ENCODE measurements at places on chromosomes 7 and 10.

GRCh38 chr10:130999376-131000202 is 311.9 kb downstream of the TCERG1L start:
- DNase-seq: no peak

DNA sequence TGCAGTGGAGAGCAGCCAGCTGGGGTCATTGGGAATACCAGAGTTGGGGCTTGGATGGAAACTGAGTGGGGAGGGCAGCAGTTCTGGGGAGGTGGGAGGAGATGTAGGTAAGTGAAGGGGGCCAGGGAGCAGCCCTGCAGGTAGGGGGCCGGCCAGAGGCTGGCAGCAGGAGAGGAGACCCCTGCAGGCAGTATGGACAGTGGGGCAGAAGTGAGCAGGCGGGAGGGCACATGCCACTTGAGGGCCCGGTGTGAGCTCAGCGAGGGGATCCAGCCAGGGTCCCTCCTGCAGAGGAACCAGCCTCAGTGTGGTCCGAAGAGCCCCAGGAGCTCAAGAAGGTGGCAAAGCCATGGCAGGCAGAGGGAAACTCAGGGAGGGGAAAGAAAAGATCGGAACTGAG is 75.4 kb downstream of the WDR11 start:
- no peak for DNase-seq

DNA sequence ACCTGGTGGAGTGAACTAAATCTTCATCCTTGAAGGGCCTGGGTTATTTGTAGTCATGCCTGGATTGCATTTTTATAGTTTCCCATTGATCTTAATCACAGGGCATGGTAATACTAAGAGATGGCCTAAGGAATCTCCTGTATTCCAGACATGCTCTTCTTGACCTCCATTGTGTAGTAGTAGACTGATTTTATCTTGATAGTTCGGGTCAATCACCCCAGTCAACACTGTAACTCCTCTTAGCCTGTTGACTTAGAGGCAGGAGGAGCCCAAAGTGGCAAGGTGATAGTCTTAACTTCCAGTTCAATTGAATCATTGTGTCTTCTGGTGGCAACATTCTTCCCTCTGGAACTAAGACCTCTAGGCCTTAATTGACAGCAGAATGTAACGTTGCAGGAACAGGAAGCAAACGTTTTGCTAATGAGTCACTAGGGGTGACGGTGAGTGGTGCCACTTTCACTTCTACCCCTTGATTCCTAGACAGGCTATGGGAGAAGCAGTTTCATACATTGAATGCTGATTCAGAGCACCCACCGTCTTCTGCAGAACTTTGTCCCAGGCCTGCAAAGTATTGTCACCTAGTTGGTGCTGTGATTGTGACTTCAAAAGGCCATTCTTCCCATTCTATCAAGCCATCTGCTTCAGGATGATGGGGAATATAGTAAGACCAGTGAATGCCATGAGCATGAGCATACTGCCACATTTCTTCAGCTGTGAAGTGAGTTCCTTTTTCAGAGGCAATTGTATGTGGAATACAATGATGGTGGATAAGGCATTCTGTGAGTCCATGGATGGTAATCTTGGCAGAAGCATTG is 24.0 kb upstream of the PAPSS2 start:
- no peak for DNase-seq

DNA sequence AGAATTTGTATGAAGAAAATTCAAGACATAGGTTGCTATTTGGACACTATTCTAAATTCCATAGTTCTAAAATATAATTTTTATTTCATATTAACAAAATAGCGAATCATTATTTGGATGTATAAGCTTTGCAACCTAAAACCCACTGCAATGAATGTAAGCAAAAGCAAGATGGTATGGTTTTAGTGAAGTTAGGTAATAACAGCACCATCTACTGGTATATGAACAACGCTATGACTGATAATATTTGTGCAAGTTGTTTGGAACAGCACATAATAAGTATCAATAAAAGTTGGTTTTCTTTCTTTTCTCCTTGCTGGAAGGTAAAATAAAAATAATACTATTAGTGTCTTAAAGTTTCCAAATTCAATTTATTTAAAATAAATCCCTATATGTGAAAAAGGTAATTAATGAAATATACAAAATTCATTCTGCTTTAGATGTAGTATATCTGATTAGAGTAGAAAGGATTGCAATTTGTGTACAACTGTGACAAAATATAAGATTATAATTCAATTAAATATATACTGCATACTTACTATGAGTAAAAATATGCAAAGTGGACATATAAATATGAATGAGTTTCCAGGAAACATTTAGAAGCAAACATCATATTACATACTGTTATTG is 79.0 kb upstream of the LSM8 start:
- no peak for DNase-seq

DNA sequence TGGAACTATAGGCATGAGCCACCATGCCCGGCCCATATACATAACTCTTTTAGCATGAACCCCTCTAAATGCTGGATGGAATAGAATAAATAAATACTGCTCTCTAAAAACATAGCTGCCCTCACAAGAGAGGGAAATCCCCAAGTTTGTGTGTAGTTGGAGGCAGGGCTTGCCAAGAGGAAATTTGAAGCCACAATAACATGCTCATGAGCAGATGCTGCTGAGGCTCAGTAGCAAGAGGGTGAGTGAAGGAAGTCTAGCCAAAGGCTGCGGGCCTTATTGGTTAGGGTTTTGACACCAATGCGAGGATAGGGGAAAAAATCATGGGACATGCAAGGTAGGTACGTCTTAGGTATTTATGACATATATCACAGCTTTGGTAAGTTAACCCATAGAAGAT is 17.3 kb downstream of the TPK1 start:
- DNase-seq: no peak

- no peak for DNase-seq
Observed at GRCh38 chr10:93410697-93411348, 71.3 kb downstream of the MYOF start.

- DNase-seq: no peak
Observed at GRCh38 chr10:108204528-108205305, 1040.2 kb upstream of the SORCS1 start.

DNA sequence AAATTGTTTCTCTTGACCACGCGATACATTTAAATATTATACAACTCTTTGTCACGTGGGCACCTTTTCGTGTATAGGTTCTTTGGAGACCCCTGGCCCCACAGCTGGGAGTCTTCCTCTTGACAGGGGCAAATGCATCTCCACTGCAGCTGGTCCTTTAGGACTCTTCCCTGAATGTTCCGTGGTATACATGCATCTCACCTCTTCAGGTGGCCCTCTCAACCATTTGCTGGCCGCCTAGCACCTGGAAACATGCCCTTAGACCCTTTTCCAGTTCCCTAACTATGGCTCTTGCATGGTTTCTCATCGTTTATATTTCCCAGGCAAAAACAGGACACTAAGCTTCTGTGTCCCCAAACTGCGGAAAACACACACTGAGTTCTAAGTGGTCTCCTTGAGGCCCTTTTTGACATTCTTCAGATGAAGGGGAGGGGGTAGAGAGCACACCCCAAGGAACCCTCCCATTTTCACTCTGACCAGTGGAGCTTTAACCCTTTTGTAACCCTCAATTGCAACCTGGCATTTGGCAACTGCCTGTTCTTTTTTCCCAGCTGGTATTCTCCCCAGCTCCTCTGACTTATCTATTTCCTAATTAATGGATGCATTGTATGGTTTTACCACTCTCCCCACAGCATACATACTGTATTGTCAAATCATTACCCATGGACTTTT is 20.6 kb downstream of the HNRNPA2B1 start:
- no peak for DNase-seq

GRCh38 chr10:30877111-30877510 is 154.6 kb downstream of the ZNF438 start:
- no peak for DNase-seq

- no peak for DNase-seq
Observed at GRCh38 chr10:64731016-64731415, 1209.8 kb downstream of the REEP3 start.

- DNase-seq: no peak
Observed at GRCh38 chr7:36875794-36876193, 151.5 kb upstream of the AOAH start.

DNA sequence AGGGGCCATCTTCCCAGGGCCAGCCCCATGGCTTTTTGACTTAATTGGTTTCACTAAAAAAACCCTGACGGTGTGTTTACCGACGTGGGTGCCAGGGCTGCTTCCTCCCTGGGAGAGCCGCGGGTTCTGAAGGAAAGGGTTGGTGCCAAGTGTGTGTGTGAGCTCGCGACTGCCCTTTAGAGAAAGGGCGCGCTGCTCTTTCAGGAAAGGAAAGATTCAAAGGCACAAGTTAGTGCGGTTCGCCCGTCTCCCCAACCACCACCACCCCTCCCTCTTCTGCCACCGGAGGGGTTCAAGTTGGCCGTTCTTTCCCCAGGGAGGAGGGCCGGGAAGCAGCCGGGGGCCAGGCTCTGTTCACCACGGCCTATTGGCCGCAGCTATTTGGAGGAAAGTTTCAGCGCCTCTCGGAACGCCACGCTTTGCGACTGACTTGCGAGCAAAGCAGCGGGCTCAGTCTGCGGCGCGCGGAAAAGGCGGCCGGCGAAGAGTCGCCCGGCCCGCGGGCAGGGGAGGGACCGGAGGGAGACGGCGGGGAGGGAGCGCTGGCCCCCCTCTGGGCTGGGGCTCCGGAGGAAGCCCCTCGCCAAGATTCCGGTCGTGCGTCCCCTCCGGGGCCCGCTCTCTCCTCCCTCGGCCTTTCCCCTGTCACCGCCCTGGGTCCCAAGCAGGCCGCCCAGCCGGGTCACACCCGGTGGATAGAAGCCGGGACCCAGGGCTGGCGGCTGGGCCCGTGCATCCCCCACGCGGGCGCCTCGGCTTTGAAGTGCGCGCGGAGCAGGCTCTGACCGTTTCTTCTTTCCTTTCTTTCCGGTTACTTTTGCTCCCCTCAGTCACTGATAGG is 165.9 kb upstream of the PPP1R3A start:
- DNase-seq: no peak

DNA sequence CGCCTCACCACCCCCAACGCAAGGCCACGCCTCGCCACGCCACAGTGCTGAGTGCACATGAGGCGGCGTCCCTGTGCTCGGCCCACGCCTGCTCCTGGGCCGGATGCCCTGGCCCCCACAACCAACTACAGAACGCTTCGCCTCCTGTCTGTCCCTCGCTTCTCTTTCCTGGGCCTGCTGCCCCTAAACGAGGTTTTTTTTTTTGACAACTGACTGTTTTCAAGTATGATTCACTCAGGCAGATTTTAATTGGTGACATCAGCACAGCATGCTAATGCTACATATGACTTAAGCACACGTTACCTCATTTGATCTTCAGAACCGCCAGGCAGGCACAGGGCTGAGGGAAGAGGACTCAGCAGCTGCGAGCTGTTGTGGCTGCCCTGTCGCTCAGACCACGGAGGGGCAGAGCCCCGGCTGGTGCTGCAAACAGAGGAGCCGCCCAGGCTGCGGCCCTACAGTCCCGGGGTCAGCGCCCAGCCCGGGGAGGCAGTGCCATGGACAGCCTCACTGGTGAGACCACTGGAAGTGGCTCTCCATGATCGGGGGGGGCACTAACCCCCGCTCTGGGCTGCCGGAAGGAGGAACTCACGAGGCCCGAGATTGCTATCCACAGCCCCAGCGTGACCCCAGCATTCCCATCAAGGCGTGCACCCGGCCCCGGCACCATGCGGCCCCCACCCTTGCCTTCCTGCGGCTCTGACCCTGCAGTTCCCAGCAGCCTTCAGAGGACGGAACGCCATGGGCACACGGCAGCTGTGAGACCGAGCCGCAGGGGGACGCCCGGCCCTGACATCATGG is 212.8 kb downstream of the MAD1L1 start:
- no peak for DNase-seq

DNA sequence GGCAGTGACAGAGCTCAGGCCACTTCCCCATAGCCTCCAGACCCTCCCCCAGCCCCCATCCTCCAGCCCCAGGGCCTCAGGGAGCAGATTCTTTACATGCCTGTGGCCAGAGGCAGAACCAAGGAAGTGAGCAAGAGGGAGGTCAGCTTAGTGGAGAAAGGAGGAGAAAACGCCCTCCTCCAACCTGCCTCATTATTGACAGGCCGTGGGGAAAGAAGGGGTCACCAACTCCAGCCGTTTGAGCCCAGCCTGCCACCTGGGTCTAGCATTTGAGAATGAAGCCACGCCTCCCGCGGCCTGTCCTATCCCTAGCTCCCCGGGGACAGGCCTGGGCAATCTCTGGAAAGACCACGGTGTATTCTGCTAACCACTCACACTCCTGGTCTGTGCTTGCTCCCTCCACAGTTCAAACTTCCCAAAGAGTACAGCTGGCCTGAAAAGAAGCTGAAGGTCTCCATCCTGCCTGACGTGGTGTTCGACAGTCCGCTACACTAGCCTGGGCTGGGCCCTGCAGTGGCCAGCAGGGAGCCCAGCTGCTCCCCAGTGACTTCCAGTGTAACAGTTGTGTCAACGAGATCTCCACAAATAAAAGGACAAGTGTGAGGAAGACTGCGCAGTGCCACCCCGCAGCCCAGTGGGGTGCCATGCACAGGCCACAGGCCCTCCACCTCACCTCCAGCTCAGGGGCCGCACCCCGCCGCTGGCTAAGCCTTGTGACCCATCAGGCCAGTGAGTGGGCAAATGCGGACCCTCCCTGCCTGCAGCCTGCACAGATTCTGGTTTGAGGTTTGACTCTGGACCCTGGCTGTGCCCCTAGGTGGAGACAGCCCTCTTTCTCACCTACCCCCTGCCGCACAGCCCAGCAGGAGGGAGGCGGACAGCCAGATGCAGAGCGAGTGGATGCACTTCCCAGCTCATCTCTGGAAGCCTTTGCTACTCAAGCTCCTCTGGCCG is 14.3 kb upstream of the TRIM8 start:
- no peak for DNase-seq

DNA sequence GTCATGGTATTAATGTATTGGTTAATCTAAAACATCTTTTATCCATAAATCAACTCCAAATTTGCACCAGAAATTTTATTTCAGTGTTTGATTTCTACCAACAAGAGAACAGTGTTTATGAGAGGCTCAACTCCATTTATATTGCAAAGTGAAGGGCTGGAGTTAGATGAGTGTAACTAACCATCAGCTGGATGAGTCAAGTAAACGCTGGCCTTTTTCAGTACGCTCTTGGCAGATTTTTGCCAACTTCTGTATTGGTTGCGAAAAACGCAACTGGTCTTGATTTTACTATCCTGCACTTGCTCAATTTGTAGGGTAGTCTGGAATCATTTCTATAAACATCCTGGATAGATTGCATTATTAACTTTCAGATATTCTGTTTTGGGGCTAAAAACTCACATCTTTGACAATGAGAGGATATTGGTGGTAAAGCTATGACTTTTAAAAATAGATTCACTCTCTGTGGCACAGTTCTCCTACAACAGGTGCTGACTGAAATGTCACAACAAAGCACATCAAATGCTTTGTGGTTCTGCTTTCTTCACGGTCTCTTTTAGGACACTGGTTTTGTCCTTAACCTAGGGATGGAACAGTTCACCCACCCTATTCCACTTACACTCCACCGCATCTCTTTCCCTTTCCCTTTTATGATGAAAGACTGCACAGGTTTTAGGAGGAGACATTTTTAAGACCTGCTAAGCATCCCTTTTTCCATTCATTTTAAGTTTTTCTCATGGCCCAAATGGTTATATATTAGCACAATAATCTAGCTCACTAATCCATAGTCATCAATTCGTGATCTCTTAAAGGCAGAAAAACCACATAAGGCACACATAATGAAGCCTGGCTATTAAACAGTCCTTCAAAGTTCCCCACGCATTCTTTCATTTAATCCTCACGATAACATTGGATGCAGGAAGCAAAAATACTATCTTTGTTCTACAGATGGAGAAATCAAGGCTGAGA is 12.8 kb downstream of the CACNA2D1 start:
- DNase-seq: no peak

All from caudate nucleus (tissue), 63 donors.